NCI-H1105 treated with DMSO at 0.1 percent for 48 hours (cell line): ENCODE measurements at places on chromosomes 12 and 14.

DNA sequence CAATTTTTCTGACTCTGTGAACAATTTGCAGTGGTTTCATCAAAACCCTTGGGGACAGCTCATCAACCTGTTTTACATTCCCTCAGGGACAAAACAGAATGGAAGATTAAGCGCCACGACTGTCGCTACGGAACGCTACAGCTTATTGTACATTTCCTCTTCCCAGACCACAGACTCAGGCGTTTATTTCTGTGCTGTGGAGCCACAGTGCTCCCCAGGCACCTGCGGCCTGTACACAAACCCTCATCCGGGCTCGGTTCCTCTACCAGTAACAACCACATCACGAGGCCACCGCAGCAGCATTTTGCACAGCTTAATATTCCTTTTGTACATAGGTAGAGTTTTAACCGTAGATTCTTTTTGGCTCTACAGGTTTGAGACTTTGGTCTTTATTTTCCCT is 397.4 kb upstream of the OR4E1 start:
- no peak for DNase-seq

GRCh38 chr12:46832130-46832704 is 6.4 kb upstream of the SLC38A4 start:
- DNase-seq, result no peak

GRCh38 chr12:67797753-67798152 is 149.2 kb downstream of the DYRK2 start:
- no peak for DNase-seq

- no peak for DNase-seq
These were observed 55.6 kb upstream of the ISM2 start for GRCh38 chr14:77554207-77554606.

- no peak for DNase-seq
These were observed 80.5 kb downstream of the MED13L start for GRCh38 chr12:116196752-116197718.

DNA sequence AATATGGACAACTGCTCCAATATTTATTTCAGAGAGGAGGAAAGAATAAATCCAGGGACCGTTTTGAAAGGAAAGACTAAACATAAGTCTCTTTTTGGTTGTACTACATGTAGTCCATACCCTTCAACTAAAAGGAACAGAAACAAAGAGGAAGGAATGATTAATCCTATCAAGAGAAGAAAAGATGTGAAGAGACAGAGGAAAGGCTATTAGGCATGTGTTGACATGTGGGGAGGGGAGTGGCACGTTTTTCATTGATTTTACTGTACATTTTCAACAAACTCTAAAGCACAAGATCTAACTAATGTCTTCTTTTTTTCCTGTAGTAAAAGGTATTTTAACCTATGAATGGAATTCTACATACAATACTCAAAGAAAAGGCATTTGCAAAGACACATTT is 85.6 kb downstream of the NAV3 start:
- DNase-seq, result no peak

DNA sequence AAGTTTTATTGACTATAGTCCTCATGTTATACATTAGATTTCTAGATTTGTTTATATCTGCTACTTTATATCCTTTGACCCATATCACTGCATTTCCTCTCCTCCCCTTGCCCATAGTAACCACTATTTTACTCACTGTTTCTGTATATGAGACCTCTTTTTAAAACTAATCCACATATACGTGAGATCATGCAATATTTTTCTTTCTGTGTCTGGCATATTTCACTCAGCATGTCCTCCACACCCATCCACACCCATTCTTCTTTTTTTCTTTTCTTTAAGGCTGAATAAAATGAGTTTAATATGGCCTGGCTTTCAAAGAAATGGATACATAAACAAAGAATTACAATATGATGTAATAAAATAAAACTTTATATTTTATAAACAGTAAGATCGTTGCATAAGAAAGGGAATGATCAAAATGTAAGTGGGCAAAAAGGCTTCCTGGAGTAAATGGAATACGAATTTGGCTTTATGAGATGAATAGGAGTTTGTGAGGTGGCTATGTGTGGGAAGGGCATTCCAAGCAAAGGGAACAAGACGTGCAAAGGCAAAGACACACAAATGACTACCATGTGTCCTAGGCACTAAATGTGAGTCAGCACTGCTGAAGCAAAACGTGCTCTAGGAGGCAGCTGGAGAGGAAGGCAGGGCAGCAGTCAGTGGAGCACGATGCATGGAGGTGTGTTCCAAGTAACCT is 53.2 kb upstream of the HIF1A start:
- DNase-seq, result no peak

DNA sequence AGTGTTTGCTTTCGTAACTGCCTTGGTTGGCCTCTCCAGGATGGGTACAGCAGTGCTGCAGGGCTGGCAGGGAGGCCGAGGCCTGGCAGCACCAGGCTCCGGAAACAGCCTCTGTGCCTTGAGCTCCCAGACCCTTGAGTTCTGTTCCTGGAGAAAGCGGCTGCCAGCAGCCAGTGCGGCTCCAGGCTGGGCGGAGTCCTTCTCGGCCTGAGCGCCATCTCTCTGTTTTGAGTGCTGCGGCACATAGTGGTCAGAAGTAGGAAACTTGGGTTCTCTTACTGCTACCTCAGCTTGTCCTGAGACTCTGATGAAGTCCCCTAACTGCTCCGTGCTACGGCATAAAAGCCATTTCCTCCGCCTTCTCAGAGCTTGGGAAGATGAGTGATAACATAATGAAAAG is 65.9 kb downstream of the KCNA1 start:
- DNase-seq, result no peak

GRCh38 chr14:70755655-70756054 is 53.7 kb downstream of the MAP3K9 start:
- DNase-seq, result no peak

- DNase-seq, result no peak
These were observed 129.7 kb upstream of the OVCH1 start for GRCh38 chr12:29627221-29627620.

- peak; percentile 25 for DNase-seq
These were observed 4.2 kb upstream of the TRHDE start for GRCh38 chr12:72267974-72268373.

DNA sequence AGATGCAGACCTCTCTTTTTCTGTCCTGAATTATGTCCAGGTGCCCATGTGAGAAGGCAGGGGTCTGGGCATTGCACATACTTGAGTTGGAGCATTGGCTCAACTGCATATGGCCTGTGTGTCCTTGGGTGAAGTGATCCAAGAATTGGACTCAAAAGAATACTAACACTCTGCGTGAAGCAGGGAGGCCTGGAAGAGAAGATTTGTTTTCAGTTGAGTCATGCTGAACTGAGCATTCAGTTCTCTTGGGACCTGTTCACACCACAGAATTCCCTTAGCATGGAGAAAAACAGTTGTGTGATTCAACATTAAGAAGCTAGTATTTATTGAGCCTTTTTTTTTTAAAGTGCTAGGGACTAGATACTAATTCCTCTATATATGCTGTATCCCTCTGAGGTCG is 164.7 kb upstream of the TBX3 start:
- DNase-seq, result no peak

- DNase-seq, result no peak
These were observed 148.9 kb downstream of the PPM1H start for GRCh38 chr12:62785941-62786559.

- no peak for DNase-seq
These were observed 19.4 kb downstream of the ATP6V0A2 start for GRCh38 chr12:123731596-123731995.

DNA sequence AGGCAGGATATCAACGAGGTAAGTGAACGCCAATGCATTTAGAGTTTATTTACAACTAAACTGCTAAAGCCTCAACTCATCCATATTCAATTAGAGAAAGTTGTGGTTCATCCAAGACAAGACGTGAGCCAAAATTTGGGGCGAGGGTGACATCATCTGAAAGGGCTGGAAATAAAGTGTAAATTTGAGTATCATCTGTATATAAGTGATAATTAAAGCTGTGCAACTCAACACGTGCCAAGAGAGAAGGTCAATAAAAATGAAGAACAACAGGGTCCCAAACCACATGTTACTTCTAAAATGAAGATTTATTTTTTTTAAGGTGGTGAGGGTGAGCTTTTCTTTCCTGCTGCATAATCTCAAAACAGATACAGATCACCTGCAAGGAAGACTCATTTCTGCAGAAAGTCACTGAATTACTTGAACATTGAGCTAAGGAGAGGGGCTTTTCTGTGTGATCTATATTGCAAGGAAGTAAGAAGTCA is 203.6 kb downstream of the EFCAB11 start:
- DNase-seq, result no peak

DNA sequence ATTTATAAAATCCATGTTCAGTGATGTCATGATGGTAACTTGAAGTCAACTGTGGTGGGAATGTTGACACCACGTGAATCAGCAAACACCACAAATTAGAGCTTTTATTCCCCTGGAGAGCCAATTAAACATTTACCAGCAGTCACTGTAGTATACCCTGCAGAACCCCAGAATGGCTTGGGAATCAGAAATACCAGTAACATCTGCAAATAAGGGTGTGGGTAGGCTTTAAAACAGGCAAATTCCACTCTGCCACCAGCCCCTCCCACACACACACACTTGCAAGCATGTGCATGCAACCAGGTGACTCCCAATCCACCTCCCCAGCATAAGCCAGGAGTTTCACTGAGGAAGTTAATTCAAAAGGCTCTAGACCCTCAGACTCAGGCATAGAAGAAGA is 63.6 kb upstream of the TMEM263 start:
- DNase-seq, result no peak

- DNase-seq, result no peak
These were observed 37.9 kb downstream of the WDR89 start for GRCh38 chr14:63603749-63604277.

GRCh38 chr12:111201036-111201435 is 167.9 kb downstream of the PHETA1 start:
- peak; percentile 81 for DNase-seq

DNA sequence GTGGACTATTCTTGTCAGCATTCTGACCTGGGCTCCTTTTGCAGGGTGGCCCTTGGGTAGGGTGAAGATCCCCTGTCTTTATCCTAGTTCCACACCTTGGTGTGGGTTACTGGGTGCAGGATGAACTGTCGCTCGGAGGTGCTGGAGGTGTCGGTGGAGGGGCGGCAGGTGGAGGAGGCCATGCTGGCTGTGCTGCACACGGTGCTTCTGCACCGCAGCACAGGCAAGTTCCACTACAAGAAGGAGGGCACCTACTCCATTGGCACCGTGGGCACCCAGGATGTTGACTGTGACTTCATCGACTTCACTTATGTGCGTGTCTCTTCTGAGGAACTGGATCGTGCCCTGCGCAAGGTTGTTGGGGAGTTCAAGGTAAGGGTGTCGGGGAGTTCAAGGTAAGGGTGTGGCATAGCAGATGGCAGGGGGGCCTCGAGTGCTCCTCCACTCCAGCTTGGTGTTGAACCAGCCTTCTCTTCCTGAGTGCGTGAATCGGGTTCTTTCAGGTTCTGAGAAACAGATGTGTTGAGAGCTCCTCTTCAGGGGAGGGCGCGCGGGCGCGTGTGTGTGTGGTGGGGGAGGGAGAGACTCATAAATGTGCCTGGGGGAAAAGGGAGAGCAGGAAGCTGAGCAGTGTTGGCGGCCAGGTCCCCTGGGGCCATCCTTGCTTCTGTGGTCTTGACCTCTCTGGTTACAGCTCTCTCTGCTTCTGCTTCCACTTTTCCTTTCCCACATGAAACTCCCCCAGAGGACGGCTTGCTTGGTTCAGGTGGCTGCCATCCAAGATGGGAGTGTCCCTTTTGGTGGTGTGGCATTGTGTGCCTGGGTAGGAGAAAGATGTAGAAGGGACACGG is 4.0 kb downstream of the ATG101 start:
- DNase-seq, result no peak

DNA sequence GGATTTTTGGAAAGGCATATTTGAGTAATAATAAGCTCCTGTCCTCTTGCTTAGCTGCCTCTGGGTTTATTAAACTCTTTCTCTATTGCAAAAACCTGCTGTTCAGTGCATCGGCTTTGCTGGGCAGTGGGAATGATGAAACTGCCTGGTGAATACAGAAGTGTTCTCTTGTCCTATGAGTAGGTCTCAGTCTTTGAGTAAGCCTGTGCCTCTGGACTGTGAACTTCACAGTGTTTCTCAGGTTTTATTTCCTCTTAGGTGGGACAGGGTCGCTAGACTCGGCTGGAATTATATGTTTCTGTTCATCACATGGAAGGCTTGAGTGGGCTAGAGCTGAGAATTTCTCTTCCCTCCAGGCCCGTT is 46.4 kb downstream of the CRADD start:
- DNase-seq, result no peak

DNA sequence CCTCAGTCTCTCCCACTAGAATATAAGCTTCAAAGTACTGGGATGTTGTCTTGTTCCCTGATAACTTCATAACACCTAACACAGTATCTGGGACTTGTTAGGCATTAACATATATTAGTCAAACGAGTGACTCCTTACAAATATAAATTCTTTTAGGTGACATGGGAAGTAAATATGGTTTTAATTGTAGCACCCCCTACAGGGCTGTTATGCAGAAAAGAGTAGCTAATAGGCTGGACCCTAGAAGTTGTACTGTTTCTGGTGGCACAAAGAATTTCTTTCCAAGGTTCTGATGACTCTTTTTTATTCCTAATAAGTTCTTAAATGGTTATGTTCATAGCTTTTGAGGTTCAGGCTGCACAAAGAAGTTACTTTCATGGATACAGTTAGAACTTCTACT is 29.8 kb downstream of the GPATCH2L start:
- peak; percentile 7 for DNase-seq

DNA sequence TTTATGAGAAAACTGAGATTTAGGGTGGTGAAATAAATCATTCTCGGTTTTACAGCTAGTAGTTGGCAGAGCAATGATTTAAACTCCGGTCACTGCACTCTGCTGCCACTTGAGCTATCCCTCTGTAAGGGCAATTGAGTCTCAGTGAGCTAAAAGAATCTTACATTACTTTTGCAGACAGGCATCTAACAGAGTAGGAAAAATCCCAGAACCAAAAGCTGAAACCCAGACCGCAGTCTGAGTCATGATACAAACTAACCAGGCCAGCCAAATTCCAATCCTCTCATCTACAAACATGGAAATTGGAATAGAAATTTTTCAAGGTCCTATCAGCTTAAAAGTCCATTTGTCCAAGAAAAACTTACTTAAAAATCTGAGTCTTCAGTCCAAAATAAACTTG is 73.7 kb downstream of the ANKS1B start:
- DNase-seq, result no peak
